ENCODE measurements at places on chromosomes 2 and 18. TPM values are rescaled to one million over a fixed set of nuclear protein-coding genes. Genes with fewer than 3 reads are reported as not detected.

Gene DSG1
- total RNA-seq: not detected

Gene GNLY
- 0.32 TPM for total RNA-seq

Gene CNDP2
- 261 TPM for total RNA-seq

Gene MTLN
- total RNA-seq: 110 TPM

DNA sequence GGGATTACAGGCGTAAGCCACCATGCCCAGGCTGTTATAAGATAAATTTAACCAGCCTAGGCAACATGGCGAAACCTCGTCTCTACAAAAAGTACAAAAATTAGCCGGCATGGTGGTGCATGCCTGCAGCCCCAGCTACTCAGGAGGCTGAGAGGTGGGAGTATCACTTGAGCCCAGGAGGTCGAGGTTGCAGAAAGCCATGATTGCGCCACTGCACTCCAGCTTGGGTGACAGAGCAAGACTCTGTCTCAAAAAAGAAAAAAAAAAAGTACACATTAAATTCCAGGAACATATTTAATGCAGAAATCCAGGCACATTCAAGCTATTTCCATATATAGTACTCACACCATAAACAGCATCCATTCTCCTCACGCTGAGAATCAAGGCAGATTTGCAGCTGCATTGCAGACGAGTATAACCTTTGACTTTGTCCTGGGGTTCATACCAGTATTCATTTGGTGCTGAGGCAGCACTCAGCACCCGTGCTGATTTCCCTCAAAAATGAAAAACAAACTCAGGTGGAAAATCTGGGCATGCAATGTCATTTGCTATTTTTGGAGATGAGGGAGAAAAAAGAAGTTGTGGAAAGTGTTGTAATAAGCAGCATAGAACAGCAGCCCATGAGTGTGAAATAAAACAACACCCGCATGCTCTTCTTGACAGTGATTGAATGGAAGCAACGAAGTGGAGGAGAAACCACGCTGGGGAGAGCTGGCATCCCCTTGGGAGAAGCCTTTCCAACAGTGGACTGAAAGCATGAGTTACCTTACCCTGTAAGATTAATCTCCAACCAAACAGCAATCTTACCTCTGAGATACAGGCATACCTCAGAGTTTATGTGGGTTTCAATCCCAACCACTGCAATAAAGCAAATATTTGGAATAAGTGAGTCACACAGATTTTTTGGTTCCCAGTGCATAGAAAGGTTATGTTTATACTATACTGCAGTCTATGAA is 46.8 kb upstream of the ANXA4 start:
- no peaks in the 10 kb centered on the region for H3K36me3 ChIP-seq
- DNase-seq: no peak
- no peak overlapping the region for H3K4me3 ChIP-seq
- no peaks in the 10 kb centered on the region for H3K27me3 ChIP-seq
- no peaks in the 10 kb centered on the region for H3K4me1 ChIP-seq
- no peak overlapping the region for H3K27ac ChIP-seq

DNA sequence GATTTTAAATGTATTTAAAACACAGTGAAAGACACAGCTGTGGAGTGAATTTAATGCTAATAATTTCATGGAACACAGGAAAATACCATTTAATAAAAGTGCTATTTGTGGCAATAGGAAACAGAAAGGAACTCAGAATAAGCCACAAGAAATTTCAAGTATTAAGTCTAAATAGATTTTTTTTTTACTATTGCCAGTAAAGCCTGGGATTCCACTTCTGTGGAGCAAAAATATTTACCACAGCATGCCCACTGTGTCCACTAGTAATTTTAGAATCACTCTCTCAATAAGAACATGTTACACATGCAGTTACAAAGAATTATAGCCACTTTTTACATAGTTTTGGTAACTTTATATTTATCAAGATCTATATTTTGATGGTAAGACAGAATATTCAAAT is 17.2 kb downstream of the KCTD18 start:
- no peak overlapping the region for H3K27ac ChIP-seq
- no peak overlapping the region for H3K4me3 ChIP-seq
- no peak for DNase-seq
- H3K4me1 ChIP-seq: no peaks in the 10 kb centered on the region
- H3K36me3 ChIP-seq: no peaks in the 10 kb centered on the region

- no peaks in the 10 kb centered on the region for H3K4me1 ChIP-seq
- no peaks in the 10 kb centered on the region for H3K27me3 ChIP-seq
- no peak overlapping the region for H3K4me3 ChIP-seq
- DNase-seq: no peak
Measured at GRCh38 chr18:8337211-8337610, 272.0 kb upstream of the RAB12 start.

- H3K4me1 ChIP-seq: no peaks in the 10 kb centered on the region
- peak; percentile 33 for DNase-seq
- H3K4me3 ChIP-seq: no peak overlapping the region
- H3K27ac ChIP-seq: peak overlapping the region; percentile 34
Measured at GRCh38 chr2:19540739-19541525, 182.5 kb upstream of the OSR1 start.

- no peaks in the 10 kb centered on the region for H3K27me3 ChIP-seq
- no peak overlapping the region for H3K27ac ChIP-seq
- no peaks in the 10 kb centered on the region for H3K36me3 ChIP-seq
- DNase-seq: no peak
Measured at GRCh38 chr2:81276595-81276994, 972.0 kb upstream of the LRRTM1 start.

GRCh38 chr18:14976736-14977430 is 228.9 kb downstream of the ANKRD30B start:
- no peak overlapping the region for H3K4me3 ChIP-seq
- no peaks in the 10 kb centered on the region for H3K4me1 ChIP-seq
- H3K36me3 ChIP-seq: no peaks in the 10 kb centered on the region
- no peak for DNase-seq

DNA sequence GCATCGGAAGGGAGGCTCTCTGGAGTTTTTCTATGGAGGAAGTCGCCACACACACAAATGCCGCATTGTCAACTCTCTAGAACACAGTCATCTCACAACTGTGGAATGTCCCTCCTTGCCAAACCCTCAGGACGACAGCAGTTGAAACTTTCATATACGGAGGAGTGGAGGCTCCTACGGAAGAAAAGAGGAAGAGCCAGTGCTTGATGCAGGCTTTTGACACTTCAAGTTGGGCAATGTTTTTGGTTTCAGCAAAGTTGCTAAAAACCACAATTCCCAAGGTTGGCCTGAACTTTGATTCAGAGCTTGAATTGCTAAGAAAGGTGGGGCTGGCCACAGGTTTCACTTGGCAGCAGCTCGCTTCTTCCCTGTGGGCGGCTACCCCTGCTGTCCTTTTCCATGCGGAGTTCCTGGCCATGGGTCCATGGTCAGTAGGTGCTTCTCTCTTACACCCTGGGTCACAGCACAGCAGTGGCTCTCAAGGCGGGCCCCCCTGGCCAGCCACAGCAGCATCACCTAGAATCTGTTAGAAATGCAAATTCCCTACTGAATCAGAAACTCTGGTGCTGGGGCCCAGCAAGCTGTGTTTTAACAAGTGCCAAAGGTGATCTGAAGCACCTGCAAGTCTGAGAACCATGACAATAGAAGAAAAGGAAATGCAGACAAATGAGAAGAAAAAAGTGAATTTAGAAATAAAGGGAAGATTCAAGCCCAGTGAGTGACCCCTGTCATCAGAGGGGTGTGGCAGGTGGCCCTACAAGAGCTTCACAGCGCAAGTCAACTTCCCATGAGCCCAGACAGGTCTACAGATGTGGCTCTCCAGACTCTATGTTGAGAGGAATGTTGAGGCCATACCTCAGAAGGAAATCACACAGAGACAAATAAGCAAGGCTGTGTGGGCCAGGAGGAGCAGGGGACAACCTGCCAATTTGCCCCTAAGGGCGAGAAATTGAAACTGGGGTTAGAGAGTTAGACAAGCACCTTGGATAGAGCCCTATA is 856.4 kb downstream of the RNF144A start:
- H3K4me1 ChIP-seq: no peaks in the 10 kb centered on the region
- no peaks in the 10 kb centered on the region for H3K36me3 ChIP-seq
- H3K27ac ChIP-seq: no peak overlapping the region
- H3K27me3 ChIP-seq: no peaks in the 10 kb centered on the region
- no peak overlapping the region for H3K4me3 ChIP-seq

DNA sequence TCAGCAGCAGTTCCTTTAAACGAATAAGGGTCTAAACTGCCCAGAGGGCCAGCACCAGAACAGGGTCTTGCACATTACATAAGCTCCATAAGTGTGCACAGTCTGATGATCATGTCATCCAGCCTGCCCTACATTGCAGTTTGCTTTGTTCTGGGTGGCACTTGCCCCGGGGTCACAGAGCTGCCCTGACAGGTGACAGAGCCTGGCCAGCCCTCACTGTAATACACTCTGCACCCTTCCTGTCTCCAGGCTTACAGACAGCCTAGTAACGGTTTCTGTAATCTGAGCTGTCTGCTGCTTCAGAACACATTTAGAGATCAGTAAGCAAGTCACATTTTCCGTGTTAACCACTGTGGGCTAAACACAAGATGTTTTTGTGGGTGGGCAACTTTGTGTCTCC is 213.3 kb downstream of the FAM210A start:
- no peaks in the 10 kb centered on the region for H3K27me3 ChIP-seq
- H3K27ac ChIP-seq: no peak overlapping the region

DNA sequence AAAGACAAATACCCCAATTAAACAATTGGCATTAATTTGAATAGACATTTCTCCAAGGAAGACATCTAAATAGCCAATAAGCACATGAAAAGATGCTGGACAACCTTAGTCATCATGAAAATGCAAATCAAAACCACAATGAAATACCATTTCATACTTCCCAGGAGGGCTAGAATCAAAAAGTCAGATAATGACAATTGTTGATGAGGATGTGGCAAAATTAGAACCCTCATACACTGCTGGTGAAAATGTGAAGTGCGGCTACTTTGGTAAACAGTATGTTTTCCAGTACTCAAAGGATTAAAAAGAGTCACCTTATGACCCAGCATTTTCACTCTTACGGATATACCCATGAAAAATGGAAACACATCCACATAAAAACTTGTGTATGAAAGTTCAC is 91.6 kb downstream of the FIGN start:
- no peak overlapping the region for H3K27ac ChIP-seq
- no peaks in the 10 kb centered on the region for H3K27me3 ChIP-seq
- H3K4me3 ChIP-seq: no peak overlapping the region
- no peak for DNase-seq
- H3K4me1 ChIP-seq: no peaks in the 10 kb centered on the region

DNA sequence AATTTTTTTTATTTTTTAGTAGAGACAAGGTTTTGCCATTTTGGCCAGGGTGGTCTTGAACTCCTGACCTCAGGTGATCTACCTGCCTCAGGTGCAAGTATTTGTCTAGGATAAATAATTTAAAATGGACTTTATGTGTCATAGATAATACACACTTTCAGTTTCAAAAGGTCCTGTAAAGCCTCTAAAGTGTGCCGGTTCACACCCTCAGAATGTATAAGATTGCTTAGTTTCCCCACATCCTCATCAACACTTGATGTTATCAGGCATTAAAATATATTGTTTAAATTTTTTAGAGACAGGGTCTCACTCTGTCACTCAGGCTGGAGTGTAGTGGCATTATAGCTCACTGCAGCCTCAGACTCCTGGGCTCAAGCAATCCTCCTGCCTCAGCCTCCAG is 170.5 kb downstream of the ANKRD44 start:
- H3K4me3 ChIP-seq: no peak overlapping the region
- no peaks in the 10 kb centered on the region for H3K4me1 ChIP-seq
- H3K27me3 ChIP-seq: no peaks in the 10 kb centered on the region
- DNase-seq: no peak
- no peaks in the 10 kb centered on the region for H3K36me3 ChIP-seq

- H3K27me3 ChIP-seq: no peaks in the 10 kb centered on the region
- H3K27ac ChIP-seq: no peak overlapping the region
- H3K36me3 ChIP-seq: no peaks in the 10 kb centered on the region
- H3K4me1 ChIP-seq: no peaks in the 10 kb centered on the region
Measured at GRCh38 chr2:166573391-166573790, 79.3 kb upstream of the SCN7A start.

GRCh38 chr2:235836491-235836911 is 331.7 kb downstream of the GBX2 start:
- no peak for DNase-seq
- no peak overlapping the region for H3K4me3 ChIP-seq
- no peaks in the 10 kb centered on the region for H3K27me3 ChIP-seq

DNA sequence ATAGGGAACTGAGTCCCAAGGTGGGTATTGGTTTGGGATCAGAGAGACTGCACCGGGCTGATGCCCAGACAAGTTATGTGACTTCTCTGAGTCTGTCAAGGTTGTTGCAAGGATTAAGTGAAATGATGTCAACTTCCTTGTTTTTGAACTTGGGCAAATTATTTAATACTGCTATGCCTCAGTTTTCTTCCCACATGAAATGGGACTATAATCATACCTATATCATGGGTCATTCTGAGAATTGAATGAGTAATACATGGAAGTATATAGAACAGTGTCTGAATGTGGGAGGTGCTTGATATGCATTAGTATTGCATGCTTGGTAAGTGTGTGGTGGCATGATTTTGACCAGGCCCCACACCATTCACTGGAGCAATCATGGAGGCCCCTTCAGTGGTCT is 99.0 kb downstream of the PRKCE start:
- no peaks in the 10 kb centered on the region for H3K4me1 ChIP-seq
- H3K36me3 ChIP-seq: no peaks in the 10 kb centered on the region
- DNase-seq: no peak
- H3K27ac ChIP-seq: no peak overlapping the region
- no peak overlapping the region for H3K4me3 ChIP-seq

DNA sequence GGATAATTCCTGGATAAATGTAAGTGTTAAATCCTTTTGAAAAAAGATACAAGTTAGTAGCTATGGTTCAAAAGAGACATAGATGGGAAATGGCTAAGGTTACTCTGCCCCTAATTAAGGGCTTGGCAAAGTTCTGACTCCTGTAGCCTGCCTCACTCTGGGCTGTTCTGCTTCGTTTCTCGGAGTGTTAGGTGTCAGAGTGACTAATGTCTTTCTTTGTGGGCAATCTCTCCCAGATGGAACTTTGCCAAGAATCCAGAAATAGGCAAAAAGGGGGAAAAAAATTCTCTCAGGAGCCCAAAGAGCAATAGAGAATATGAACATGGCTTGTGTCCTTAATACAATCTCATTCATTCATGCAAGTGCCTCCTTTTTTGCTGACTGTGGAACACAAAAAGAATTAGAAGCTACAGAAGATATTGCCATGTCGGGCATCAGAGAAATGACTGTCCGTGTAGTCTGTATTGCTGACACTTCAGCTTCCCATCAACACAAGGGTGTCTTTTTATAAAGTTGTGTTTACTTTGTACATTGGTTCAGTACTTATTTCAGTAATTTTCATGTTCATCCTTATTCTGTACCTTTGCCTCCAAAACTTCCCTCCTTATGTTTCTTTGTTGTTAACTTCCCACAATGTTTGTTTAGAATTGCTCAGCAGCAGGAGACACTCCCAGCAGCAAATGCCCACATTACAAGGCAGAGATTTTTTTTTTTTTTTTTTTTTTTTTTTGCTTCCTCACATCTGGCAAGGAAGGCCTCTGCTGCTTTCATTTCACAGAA is 134.0 kb downstream of the FTCDNL1 start:
- H3K4me3 ChIP-seq: no peak overlapping the region
- no peak for DNase-seq
- no peak overlapping the region for H3K27ac ChIP-seq
- no peaks in the 10 kb centered on the region for H3K4me1 ChIP-seq
- no peaks in the 10 kb centered on the region for H3K36me3 ChIP-seq
- no peaks in the 10 kb centered on the region for H3K27me3 ChIP-seq

GRCh38 chr2:234409590-234409989 is 87.3 kb downstream of the ARL4C start:
- no peak overlapping the region for H3K4me3 ChIP-seq
- no peaks in the 10 kb centered on the region for H3K4me1 ChIP-seq
- H3K36me3 ChIP-seq: no peaks in the 10 kb centered on the region

All from colonic mucosa (tissue), 4 donors.